CD4-positive, alpha-beta T cell (primary cell): ENCODE measurements at places on chromosomes 1 and 21.
A peak's percentile ranks its signal among the peaks of the same experiment; 100 is the strongest.

DNA sequence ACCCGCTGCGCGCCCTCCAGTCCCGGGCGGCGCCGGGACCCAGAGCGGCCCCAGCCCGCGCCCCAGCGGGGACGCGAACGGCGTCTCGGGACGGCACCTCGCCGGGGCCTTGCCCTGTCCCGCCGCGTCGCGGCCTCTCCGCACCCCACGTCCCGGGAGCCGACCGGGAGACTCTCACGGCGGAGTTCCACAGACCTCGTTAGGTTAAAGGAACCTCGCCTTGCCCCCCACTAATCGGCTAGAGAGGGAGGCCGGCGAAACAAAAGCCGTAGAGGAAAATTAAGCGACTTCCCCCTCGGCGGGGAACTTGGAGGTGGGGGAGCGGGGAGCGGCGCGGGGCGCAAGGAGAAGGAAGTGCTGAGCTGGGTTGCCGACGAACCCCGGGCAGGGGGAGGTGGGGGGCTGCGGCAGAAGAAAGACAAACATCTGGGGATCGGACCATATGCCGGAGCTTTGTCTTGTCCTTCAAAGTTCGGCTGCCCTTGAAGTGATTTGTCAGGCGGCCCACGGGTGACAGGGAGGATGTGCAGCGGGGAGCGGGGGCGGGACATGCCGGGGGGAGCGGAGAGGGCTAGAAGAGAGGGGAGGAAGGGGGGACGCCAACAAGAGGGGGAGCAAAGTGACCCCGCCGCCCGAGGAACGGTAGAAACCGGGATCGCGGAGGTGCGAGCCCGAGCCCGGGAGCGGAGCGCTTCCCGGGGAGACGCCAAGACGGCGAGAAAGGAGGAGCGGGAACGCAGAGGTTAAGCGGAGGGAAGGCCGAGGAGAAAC is 120.0 kb upstream of the RRP15 start:
- peak; percentile 3 for DNase-seq

DNA sequence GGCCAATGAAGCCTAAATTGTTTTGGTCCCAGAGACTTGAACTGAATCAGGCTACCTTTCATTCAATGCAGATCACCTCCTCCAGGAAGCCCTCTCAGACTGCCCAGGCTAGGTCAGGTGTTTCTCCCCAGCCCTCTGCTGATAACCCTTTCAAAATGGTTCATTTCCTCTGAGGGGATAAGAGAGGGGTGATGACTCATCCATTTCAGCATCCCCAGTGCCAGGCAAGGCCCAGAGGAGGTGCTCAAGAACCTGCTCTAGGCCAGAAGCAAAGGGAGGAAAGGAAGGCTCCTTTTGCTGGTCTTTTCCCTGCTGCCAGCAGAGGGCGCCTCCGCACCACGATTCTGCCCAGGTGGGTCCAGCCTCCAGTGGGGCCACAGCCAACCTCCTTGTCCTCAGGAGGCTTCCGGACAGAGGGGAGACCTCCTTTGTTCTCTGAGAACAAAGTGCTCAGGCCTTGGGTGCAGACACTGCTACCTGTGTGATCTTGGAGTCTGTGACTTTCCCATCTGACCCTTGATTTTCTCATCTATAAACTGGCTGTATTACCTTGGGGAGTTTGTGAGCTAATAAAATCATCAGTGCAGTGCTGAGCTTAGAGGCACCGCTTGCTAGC is 45.3 kb upstream of the ARHGEF10L start:
- peak; percentile 73 for DNase-seq

- DNase-seq, result no peak
These were observed 37.2 kb upstream of the SLC9A1 start for GRCh38 chr1:27192039-27192529.

DNA sequence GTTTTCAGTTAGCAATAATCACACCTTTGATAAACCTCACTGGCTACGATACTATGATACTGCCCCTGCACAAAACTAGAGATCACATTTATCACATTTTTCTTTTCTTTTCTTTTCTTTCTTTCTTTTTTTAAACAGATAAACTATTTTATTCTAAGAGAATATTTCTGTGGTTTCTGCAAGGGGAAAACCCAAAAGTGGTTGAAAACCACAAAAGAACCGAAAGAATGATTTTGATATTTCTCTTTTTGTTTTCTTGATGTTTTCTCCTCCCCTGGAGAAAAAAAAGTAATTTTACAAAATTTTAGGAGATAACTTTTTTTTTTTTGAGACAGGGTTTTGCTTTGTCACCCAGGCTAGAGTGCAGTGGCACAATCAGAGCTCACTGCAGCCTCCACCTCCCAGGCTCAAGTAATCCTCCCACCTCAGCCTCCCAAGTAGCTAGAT is 18.4 kb upstream of the FRRS1 start:
- DNase-seq, result no peak

GRCh38 chr1:164725401-164725800 is 166.4 kb downstream of the PBX1 start:
- no peak for DNase-seq

- DNase-seq, result peak; percentile 73
These were observed 248.6 kb downstream of the DNM3 start for GRCh38 chr1:172089768-172090510.

- DNase-seq, result no peak
These were observed 69.5 kb downstream of the EDEM3 start for GRCh38 chr1:184685116-184685515.

DNA sequence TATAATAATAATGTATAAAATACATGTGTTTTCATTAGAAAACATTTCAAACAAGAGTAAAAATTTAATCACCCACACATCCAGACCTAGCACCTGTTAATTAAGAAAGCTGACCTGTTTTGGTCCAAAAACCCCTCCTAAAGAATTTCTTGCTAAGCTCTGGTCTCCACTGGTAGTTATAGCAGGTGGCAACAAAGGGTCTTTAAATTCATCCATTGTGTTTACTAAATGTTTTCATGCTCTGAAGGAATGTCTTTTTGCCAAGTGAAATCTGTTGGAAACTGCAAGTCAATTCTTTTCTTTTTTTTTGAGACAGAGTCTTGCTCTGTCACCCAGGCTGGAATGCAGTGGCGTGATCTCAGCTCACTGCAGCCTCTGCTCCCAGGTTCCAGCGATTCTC is 141.1 kb downstream of the ESRRG start:
- DNase-seq, result no peak

- no peak for DNase-seq
These were observed 6.0 kb downstream of the TSHB start for GRCh38 chr1:115035652-115036051.
